ENCODE measurements at places on chromosomes 6 and 20.

DNA sequence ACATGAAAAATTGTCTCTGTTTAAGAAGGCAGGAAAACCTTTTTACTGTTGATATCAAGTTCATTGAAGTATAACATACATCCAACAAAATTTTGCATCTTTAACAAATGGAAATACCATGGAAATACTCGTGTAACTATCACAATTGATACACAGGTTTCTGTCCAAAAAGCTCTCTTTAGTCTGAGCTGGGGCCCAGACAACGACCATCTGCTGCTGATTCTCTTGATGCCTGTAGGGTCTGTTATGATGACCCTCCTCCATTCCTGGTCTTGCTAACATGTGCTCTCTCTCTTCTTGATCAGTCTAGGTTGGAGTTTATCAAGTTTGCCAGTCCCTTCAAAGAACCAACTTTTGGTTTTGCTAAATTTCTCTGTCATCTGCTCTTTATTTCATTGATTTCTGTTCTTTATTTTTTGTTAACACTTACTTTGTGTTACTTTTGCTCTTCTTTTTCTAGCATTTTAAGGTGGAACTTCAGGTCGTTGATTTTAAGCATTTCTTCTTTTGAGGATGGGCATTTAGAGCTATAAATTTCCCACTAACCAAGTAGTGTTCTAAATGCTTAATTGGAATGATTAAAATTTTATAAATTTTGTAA, 116.8 kb downstream of the PSMB1 start:
- H3K4me1 ChIP-seq: peaks cover 4% of the 10 kb centered on the region
- no peak for DNase-seq
- no peaks in the 10 kb centered on the region for H3K27me3 ChIP-seq
- H3K4me3 ChIP-seq: no peak overlapping the region

DNA sequence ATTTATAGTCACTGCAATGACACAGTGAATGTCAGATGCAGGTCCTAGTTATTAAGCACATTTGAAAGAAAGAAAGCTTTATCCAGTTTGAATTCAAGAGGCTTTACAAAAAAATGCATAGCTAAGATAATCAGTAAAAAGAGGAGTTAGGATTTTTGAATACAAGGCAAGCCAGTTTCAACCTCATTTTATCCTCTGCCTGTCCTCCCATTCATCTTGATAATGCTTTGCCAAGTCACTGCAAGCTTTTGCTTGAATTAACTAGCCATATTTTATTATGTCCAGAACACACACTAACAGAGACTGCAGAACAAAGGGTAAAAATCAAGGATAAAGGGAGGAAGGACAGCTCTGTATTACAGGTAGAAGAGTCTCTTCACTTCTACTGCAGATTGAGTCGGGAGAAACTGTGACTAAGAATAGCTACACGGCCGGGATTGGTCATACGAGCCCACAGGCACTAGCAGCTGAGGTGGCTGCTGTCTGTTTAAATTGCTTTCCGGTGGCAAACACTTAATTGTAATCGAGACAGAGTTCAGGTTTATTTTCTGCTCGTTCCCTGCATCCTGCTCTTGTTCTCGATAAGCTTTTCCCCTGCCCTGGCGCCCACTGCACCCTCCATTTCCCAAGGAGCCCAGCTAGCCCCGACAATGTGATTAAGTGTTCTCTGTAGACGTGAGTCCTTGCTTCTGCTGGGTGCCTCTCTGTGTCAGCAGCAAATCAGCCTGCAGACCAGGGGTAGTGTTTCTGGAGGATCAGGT, 30.5 kb upstream of the AKAP12 start:
- no peak overlapping the region for H3K4me3 ChIP-seq
- H3K27ac ChIP-seq: no peak overlapping the region
- no peaks in the 10 kb centered on the region for H3K36me3 ChIP-seq
- no peaks in the 10 kb centered on the region for H3K4me1 ChIP-seq
- DNase-seq: no peak

DNA sequence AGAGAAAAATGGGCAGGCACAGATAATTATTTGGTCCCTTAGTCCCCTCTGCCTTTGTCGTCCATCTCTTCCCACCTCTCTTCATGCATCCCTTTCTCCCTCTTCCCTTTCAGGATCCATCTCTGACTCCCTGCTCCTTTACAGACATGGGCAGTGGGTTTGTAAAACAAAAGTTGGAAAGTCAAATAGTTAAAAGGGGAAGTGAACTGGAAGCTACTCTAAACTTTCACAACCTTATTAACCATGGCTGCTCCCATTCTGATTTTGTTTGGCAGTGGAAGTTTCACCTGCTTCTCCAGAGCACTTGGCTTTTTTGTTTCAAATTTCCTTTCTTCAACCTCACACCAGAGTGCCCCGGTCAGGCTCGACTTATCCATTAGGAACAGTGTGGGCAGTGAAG, 1.2 kb downstream of the HLA-DQA2 start:
- DNase-seq: no peak
- no peak overlapping the region for H3K27ac ChIP-seq
- no peaks in the 10 kb centered on the region for H3K4me1 ChIP-seq
- no peaks in the 10 kb centered on the region for H3K36me3 ChIP-seq
- H3K27me3 ChIP-seq: no peaks in the 10 kb centered on the region

DNA sequence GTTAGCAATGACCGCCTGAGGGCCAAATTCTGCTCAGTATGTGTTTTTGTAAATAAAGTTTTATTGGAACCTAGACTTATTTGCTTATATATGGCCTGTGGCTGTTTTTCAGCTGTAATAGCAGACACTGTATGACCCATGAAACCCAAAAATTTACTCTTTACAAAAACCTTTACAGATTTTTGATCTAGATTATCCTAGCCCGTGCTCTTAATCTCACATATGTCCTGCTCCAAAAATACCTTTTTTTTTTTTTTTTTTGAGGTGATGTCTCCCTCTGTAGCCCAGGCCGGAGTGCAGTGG, 148.0 kb upstream of the ZNF217 start:
- no peak overlapping the region for H3K27ac ChIP-seq
- no peaks in the 10 kb centered on the region for H3K36me3 ChIP-seq
- no peak for DNase-seq
- no peak overlapping the region for H3K4me3 ChIP-seq

- H3K27me3 ChIP-seq: no peaks in the 10 kb centered on the region
- H3K4me1 ChIP-seq: peaks cover 5% of the 10 kb centered on the region
- H3K36me3 ChIP-seq: no peaks in the 10 kb centered on the region
- no peak overlapping the region for H3K27ac ChIP-seq
- DNase-seq: no peak
- no peak overlapping the region for H3K4me3 ChIP-seq
These were observed 518.3 kb downstream of the KIF16B start for GRCh38 chr20:16054985-16055384.
